ENCODE measurements at places on chromosomes 6 and 20.

GRCh38 chr6:46850792-46851191, 57.6 kb downstream of the MEP1A start:
- DNase-seq = no peak

GRCh38 chr20:60372822-60373221, 414.6 kb downstream of the CDH26 start:
- DNase-seq = no peak

DNA sequence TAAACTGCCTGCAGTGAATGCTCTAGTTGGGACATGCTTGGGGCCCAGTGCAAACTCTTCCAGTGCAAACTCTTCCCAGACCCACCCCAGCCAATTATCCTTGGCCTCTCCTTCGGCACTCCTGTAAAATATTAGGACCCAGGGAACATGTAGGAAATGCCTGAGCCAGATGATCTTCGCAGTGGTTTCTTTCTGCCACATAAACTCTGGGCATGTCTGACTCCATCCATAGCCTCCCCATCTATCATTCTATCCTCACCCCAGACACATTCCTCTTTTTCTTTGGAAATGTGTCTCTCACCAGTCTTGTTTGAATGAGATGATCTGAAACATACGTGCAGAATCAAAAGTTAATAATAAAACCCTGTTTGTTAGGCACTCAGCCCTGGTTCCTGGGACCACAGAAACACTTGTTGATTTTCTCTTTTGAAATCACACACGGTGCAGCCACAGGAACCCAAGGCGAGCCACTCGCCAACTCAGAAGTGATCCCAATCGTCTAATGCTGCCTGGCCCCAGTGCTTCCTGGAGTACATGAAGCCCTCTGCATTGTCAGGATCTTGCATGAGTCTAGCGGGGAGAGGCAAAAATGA, 108.9 kb upstream of the CST7 start:
- DNase-seq = no peak

GRCh38 chr6:84263557-84263956, 36.1 kb upstream of the CEP162 start:
- no peak for DNase-seq

DNA sequence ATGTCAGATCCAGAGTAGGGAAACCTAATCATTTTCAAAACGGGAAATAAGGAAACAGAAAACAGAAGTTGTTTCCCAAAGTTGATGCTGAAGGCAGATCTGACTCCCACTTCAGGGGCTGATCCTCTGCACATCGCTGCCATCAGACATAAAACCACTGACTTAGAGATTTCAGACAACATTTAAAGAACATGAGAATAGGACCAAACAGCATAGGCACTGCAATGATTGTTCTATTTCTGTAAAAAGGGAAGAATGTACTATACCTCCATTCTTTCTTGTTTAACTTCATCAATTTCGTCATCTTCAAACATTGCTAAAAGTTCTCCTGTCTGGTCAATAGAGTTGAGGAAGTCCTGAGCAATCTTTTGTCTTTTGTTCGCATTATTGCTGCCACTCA, 324.7 kb upstream of the RUNX2 start:
- DNase-seq = peak; percentile 78

Data from pons (tissue), 1 donor.